A673 (cell line): ENCODE measurements at places on chromosomes 12 and 14. TPM values are rescaled to one million over a fixed set of nuclear protein-coding genes. Genes with fewer than 3 reads are reported as not detected.

The BLTP3B gene
- 31.6 and 31.8 TPM in 2 replicates for total RNA-seq

The LRP10 gene
- 7.8 and 11.8 TPM in 2 replicates for total RNA-seq

The SLC38A4 gene
- total RNA-seq: 0.42 and 0.58 TPM in 2 replicates

GRCh38 chr14:88904864-88905263, 80.4 kb downstream of the TTC8 start:
- H3K4me3 ChIP-seq: no peak overlapping the region
- no peak overlapping the region for H3K27ac ChIP-seq
- H3K27me3 ChIP-seq: no peaks in the 10 kb centered on the region
- DNase-seq: no peak

- H3K4me3 ChIP-seq: no peak overlapping the region
- peaks cover 29% of the 10 kb centered on the region for H3K4me1 ChIP-seq
- H3K27ac ChIP-seq: no peak overlapping the region
- H3K36me3 ChIP-seq: no peaks in the 10 kb centered on the region
- H3K27me3 ChIP-seq: no peaks in the 10 kb centered on the region
- DNase-seq: no peak
These were observed 2.3 kb upstream of the CEBPE start for GRCh38 chr14:23121361-23121771.

DNA sequence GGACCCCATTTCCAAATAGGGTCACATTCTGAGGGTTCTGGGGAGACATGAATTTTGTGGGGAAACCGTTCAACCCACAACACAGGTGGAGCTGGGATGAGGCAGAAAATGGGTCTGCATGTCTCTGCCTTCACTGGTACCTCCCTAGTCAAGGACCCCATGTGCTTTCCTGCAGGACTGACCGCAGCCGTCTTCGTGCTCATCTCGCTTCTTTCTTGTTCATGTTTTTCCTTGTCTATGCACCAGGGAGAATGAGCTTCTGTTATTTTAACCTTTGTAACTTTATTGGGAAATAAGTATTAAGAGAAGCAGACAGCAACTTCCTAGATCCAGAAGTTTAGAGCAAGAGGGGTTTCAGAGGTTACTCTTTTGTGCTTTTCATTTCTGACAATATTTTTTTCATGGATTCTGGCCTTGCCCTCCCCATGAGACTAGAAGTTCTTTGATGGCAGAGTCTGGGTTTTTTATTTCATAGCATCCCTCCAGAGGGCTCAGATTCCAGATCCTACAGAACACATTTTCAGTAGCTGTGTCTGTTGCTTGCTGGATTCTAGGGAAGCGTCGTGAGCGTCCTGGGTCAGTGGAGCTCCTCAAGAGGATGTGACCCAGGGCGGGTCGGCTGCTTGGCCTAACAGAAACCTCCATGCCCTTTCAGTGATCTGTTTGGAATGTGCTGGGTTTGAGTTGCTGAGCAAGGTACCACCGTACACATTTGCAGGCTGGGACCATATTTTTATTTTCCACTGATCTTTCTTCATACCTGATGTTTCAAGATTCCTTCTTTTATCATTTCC, 104.2 kb downstream of the ADGRD1 start:
- H3K4me1 ChIP-seq: no peaks in the 10 kb centered on the region
- no peak for DNase-seq
- H3K27me3 ChIP-seq: peaks cover 89% of the 10 kb centered on the region

DNA sequence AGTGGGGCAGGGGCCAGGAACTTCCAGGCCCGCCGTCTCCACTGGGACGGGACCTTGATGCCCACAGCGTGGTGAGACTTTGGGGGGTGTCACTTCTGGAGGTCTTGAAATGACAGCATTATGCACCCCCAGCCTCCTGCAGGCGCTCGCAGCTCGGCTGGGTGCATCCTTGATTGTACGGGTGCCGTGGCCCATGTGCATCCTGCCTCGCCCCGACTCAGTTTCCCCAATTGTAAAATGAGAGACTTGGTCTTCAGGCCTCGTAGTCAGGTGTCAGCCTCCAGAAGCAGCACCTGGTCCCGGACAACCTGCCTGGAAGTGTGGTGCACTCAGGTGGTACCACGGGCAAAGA, 8.9 kb upstream of the PUS1 start:
- DNase-seq: no peak
- H3K27ac ChIP-seq: no peak overlapping the region
- H3K4me1 ChIP-seq: no peaks in the 10 kb centered on the region
- H3K4me3 ChIP-seq: no peak overlapping the region
- H3K27me3 ChIP-seq: no peaks in the 10 kb centered on the region

- no peak overlapping the region for H3K27ac ChIP-seq
- no peak for DNase-seq
- no peak overlapping the region for H3K4me3 ChIP-seq
- no peaks in the 10 kb centered on the region for H3K27me3 ChIP-seq
- H3K36me3 ChIP-seq: no peaks in the 10 kb centered on the region
These were observed 266.6 kb downstream of the KIF21A start for GRCh38 chr12:39176356-39176755.

DNA sequence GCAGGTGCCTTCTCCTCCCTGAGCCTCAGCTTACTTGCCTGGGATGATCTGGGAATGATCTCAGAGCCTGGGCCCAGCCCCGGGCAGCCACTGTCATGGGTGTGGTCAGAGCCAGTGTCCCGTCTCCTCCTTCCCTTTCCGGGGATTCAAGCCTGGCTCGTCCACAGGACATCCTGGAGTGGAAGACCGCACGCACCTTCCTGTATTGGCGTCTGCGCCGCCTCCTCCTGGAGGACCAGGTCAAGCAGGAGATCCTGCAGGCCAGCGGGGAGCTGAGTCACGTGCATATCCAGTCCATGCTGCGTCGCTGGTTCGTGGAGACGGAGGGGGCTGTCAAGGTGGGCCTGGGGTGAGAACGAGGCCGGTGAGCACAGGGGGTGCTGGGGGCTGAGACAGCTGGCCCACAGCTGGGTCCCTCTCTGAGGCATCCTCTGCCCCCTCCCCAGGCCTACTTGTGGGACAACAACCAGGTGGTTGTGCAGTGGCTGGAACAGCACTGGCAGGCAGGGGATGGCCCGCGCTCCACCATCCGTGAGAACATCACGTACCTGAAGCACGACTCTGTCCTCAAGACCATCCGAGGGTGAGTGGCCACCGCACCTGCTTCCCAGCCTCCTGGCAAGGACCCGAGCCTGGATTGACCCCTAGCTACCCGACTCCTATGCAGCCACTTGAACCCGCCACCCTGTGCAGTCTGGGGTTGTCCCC, 44.0 kb downstream of the FOXN4 start:
- no peaks in the 10 kb centered on the region for H3K4me1 ChIP-seq
- DNase-seq: no peak
- H3K4me3 ChIP-seq: no peak overlapping the region
- H3K36me3 ChIP-seq: no peaks in the 10 kb centered on the region

- H3K27ac ChIP-seq: no peak overlapping the region
- H3K4me3 ChIP-seq: no peak overlapping the region
- DNase-seq: no peak
- no peaks in the 10 kb centered on the region for H3K4me1 ChIP-seq
These were observed 19.3 kb upstream of the KIF26A start for GRCh38 chr14:104119119-104119487.

DNA sequence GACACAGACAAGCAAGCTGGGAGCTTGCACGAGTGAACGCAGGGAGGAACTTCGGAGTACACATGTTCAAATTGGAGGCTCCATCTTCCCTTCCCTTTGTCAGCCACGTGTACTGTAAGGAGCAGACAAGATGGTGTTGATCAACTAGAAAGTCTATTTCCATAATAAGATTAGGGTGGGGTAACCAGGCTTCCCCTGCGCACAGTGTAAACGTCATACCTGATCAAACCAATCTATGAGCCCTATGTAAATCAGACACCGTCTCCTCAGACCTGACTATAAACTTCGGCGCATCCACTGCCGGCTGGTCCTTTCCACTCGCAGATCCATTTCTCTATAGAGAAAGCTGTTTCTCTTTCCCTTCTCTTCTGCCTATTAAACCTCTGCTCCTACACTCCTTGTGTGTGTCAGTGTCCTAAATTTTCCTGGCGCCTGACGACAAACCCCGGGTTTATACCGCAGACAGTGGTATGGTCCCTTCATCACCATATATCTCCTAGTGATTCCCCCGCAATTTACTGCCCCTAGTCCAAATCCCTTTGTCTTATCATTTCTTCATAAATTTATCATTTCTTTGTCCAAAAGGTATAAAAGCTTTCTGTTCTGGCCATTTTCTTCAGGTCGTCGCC, 7.5 kb upstream of the ETFBKMT start:
- H3K27me3 ChIP-seq: no peaks in the 10 kb centered on the region
- H3K4me1 ChIP-seq: peaks cover 4% of the 10 kb centered on the region
- no peak overlapping the region for H3K27ac ChIP-seq
- no peak for DNase-seq
